ENCODE measurements at places on chromosomes 12 and 14.

- no peak for DNase-seq
Measured at GRCh38 chr12:2693244-2693860, 101.4 kb upstream of the FKBP4 start.

DNA sequence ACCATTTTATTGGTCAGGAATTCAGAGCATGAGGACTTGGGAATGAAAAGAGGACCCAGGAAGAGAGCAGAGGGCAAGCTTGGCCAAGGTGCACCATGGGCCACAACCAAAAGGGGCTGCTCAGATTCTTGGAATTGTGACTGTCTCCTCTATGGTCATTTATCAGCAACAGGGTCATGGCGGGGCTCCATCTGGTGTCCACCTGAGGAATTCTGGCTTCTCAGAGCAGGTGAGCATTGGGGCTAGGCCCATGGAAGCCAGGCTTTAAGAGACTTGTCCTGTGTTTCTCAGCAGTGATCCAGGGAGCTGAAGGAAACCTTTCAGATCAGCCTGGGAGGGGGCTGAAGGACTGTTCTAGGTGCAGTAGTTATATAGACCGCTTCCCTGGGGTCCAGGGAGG, 2.6 kb upstream of the RIN3 start:
- DNase-seq = no peak

DNA sequence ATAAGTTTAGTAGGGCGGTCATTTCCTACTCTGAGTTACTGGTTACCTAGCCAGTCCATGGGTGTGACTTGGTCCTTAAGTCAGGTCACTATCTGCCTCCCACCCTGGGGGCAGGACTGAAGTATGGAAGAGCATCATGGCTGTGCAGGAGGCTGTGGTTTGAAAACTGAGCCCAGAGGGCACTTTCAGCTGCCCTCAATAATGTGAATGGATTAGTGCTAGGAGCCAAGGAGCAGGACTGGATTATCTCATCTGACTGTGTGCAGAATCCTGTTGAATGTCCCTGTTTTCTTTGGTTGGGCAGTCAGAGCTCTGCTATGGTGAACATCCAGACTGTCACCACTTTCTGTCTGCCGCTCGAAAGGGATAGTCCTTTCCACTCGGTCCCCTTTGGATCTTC, 1.6 kb downstream of the ATXN7L3B start:
- DNase-seq = no peak

DNA sequence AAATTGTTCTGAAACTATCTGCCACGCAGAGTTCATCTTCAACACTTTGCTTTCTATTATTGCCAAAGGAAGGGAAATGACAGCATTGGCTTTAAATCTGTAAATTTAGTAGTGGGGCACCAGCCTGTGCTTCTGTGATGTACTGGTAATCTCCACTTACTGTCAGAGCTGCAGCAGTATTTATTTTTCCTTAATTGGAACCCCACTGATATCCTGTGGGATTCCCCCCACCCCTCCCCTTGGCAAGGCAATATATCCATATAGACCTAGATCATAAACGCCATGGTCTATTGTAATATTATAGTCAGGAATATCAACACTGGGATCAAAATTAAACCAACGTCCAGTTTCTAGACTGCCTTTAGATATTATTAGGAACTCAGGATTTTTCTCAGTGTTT, 96.7 kb downstream of the RMST start:
- no peak for DNase-seq

- no peak for DNase-seq
Measured at GRCh38 chr12:12792421-12792820, 7.0 kb downstream of the APOLD1 start.

- no peak for DNase-seq
Measured at GRCh38 chr12:79451365-79451764, 239.4 kb downstream of the PAWR start.

DNA sequence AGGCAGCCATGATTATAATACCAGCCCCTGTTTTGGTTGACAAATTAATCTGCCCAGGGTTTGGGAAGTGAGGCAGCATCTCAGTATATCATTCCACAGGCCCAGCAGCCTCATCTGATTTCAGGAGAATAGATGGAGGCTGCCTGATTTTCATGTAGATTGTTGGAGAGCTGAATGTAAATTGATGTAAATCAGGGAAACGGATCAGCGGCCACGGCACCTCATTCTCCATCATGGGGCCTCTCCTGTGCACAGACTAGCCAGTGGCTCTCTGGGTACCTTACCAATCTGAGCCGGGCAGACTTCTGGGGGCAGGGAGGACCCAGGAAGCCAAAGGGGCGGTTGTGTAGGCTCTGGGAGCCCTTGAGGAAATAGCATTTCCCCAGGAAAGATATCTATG, 63.7 kb upstream of the GSC start:
- no peak for DNase-seq

DNA sequence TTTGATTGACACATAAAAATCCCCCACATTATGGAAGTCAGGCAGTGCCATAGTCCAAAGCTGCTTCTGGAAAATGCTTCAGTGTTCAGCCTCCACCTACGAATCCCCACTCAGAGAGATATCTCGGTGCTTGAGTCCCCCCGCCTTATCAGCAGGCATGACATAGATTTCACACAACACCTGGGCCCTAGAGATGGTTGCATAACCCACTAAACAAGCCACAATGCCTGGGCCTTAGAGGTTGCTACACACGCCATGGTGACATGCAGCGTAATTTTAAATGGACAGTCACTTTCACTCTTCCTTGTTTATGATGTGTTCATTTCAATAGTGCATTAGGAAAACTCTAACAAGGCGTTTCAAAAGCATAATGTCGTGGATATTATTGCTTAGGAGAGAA, 38.0 kb downstream of the CCDC60 start:
- DNase-seq = no peak

GRCh38 chr12:125166041-125166440, 100.8 kb downstream of the AACS start:
- no peak for DNase-seq

GRCh38 chr14:33568935-33569579, 381.8 kb downstream of the EGLN3 start:
- DNase-seq = no peak

- no peak for DNase-seq
Measured at GRCh38 chr12:15599266-15600037, 189.7 kb downstream of the EPS8 start.

- DNase-seq = no peak
Measured at GRCh38 chr14:98651037-98651436, 621.0 kb downstream of the BCL11B start.

GRCh38 chr14:79332504-79333197, 878.7 kb downstream of the DIO2 start:
- no peak for DNase-seq

DNA sequence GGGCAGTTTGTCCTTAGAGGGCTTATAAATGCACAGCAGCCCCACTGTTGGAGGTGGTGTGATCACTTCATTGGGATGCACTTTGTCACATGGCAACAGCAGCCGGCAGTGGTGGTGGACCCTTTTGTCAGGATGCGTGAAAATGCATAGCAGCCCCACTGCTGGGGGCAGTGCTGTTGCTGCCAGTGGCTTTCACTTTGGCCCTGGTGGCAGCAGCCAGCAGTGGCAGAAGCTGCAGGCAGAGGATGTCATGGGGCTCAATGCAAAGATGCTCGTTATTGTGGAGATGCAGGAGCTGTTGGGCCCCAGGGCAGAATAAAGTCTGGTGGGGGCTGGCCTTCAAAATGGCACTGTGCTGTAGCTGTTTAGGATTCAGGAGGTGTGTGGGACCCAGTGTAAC, 173.0 kb upstream of the DAAM1 start:
- no peak for DNase-seq

DNA sequence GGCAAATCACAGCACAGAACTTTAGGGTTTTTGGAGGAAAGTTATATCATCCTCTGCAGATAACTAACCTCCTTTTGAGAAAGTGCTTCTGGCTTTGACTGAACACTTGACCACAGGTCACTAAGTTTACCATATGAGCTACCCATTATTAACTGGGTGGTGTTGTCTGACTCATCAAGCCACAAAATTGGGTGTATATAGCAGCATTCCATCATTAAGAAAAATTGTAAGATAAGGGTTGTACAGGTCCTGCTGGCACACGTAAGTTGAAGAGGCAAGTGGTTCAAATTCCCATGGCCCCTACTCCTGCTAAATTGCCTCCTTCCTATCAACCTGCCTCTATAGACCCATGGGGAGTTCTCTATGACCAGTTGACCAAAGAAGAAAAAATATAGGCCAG, 39.5 kb downstream of the L2HGDH start:
- DNase-seq = no peak

- no peak for DNase-seq
Measured at GRCh38 chr14:60686865-60687264, 37.3 kb downstream of the SIX4 start.

GRCh38 chr12:20317554-20317953, 50.8 kb upstream of the PDE3A start:
- no peak for DNase-seq

- DNase-seq = peak; percentile 13
Measured at GRCh38 chr14:26444822-26445221, 153.0 kb downstream of the NOVA1 start.

DNA sequence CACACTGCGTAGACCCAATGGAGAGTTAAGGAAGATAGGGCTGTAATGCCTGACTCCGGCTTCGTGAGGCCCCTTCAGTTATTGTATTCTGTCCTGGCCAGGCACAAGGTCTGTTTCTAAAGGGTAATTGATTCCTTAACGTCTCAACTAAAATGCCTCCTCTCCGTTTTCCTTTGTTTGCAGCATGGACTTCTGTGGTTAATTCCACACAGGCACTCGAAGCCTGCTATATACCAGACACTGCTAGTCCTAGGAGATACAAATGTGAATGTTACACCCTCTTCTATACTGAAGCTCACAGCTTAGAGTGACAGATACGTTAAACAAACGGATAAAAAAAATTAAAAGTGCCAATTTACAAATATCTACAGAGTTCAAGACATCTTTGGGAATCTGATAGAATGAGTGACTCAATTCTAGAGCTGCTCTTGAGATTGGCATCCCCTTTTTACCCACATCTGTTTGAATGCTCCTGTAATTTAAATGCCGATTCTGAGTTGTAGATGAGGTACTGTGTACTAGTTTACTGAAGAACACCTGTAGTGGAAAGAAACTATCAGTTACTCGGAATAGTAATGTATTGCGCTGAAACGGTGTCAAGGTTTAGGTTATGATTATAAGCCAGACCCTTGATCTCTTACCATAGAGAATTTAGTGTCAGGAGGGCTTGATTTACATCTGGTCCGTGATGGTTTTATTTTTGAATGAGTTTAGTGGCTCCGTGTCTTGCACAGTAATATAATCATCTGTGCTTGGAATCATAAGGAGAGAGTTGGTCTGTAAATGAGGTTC, 784 bp downstream of the PSMA6 start:
- no peak for DNase-seq

GRCh38 chr14:54789781-54790480, 112.7 kb downstream of the GCH1 start:
- no peak for DNase-seq

DNA sequence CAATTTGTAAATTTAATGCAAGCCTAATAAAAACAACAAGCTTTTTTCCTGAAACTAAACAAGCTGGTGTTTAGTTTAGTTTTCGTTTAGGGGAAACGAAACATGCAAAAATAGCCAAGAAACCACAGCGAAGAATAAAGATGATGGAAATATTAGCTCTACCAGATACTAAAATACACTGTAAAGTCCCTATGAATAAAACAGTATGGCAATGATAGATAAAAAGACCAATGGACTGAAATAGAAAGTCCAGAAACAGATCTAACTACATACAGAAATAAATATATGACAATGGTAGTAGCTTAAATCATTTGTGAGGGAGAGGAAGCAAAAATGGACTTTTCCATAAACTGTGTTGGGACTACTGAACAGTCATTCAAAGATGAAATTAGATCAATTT, 26.4 kb downstream of the ATP2B1 start:
- no peak for DNase-seq

- no peak for DNase-seq
Measured at GRCh38 chr12:91099836-91100235, 11.5 kb downstream of the LUM start.

GRCh38 chr12:2047752-2048151, 5.0 kb upstream of the CACNA1C start:
- DNase-seq = no peak

- DNase-seq = no peak
Measured at GRCh38 chr12:56307221-56307965, 7.3 kb upstream of the CS start.

GRCh38 chr14:69151458-69152180, 1.3 kb downstream of the DCAF5 start:
- peak; percentile 90 for DNase-seq

- DNase-seq = no peak
Measured at GRCh38 chr12:6953442-6954315, 2.5 kb downstream of the PTPN6 start.

GRCh38 chr12:108685469-108686260, 45.7 kb downstream of the CORO1C start:
- no peak for DNase-seq
